Neural crest cell (in vitro differentiated cells): ENCODE measurements at places on chromosomes 16 and 17.

DNA sequence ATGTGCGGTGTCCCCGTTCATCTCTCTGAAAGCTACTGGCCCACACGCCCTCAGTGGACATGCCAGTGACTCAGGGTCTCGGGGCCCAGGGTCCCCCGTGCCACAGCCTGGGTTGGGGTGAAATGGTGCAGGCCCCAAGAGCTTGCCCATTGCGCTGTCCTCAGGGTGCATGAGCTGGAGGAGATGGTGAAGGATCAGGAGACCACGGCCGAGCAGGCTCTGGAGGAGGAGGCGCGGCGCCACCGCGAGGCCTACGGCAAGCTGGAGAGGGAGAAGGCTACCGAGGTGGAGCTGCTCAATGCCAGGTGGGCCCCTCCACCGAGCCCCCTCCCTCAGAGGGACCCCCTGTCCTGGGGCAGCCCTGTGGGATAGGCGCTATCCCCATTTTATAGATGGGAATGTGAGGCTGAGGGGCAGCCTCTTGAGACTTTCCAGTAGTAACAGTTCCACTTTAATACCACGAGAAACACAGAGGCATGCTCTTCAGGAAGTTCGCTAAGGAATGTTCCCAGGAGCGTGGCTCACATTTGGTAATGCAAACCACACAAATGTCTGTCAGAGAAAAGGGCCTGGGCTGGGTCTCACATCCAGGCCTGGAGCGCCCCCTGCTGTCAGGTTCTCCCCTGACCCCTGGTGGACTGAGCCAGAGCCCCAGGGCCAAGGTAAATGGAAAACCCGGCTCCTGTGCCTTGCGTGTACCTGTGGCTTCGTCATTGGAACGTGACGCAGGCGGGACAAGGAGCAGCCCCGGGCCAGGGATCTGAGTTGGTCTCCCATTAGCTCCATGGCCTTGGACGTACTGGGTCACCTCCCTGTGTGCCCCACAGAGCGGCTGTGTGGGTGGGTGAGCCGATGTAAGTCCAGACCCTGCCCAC is 133.7 kb downstream of the RAB11FIP4 start:
- no peak overlapping the region for H3K27ac ChIP-seq
- H3K4me1 ChIP-seq, result no peaks in the 10 kb centered on the region
- no peak overlapping the region for H3K4me3 ChIP-seq
- peak; percentile 98 for DNase-seq

- H3K27me3 ChIP-seq, result peaks cover 2% of the 10 kb centered on the region
- H3K4me1 ChIP-seq, result no peaks in the 10 kb centered on the region
- DNase-seq, result no peak
- H3K36me3 ChIP-seq, result no peaks in the 10 kb centered on the region
These were observed 61.0 kb upstream of the RBL2 start for GRCh38 chr16:53372992-53373871.

DNA sequence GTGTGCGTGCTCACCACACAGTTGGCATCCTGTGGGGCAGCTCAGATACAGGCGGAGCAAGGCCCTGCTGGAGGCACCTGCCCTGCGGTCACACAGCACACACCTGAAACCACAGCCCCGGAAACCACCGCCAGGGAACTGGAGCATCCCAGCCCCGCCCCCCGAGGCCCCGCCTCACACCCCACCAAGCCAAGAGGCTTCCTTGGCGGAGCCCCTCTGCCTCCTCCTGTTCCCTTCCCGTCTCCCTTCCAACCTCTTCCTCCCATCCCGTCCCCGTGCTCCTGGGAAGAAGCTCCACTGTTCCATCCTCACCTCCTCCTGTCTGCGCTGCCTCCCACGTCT is 205.5 kb downstream of the NTN1 start:
- H3K27ac ChIP-seq, result no peak overlapping the region
- peaks cover 14% of the 10 kb centered on the region for H3K4me1 ChIP-seq
- peaks cover 35% of the 10 kb centered on the region for H3K27me3 ChIP-seq
- no peak for DNase-seq
- H3K4me3 ChIP-seq, result no peak overlapping the region
- no peaks in the 10 kb centered on the region for H3K36me3 ChIP-seq

DNA sequence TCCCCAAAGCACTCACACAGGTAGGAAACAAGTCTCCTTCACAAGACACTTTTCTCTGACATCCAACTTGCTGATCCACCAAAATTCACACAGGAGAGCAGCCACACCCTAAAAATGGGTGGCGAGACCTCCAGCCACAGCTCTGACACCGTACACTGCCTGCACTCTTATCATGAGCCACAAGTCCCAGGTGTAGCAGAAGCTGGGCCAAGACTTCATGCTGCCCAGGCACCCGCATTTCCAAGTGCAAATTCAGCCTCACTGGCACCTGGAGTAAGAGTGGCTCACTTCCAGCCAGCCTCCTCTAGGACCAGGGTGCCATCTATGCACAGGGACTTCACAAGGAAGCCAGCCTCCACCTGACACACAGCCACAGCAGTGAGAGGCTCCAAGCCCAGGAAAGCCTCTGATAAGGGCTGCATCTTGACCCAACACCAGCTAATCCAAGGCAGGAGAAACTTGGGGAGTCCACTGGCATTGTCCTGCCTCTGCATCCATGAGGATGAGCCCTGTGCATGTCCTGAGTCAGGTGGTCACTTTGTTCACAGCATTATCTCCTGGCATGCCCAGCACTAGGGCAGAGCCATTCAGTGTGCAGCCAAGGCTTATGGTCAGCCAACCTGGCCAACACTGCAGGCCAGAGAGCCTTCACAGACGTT is 2.6 kb upstream of the ZNF768 start:
- H3K4me1 ChIP-seq, result peaks cover 23% of the 10 kb centered on the region
- H3K27ac ChIP-seq, result peak overlapping the region; percentile 75
- DNase-seq, result no peak

DNA sequence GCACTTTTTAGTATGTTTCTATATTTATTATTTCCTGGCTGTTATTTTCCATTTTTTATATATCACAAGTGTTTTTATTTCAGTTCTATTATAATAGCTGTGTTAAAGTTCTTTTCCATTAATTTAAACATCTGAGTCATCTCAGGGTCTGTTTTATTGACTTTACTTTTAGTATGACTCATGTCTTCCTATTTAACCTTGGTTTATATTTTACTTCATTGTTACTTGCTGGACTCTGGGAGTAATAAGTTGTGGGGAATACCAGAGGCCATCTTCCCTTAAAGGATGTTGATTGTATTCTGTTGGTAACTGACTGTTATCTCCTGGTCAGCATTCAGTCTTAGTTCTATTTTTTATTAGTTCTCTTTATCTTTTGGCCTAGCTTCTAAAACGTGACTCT is 1508.2 kb downstream of the CDH11 start:
- H3K27me3 ChIP-seq, result no peaks in the 10 kb centered on the region
- H3K27ac ChIP-seq, result no peak overlapping the region
- no peak overlapping the region for H3K4me3 ChIP-seq

- peaks cover 56% of the 10 kb centered on the region for H3K27me3 ChIP-seq
- H3K27ac ChIP-seq, result no peak overlapping the region
- H3K4me1 ChIP-seq, result peaks cover 25% of the 10 kb centered on the region
- H3K36me3 ChIP-seq, result no peaks in the 10 kb centered on the region
- peak overlapping the region; percentile 54 for H3K4me3 ChIP-seq
- no peak for DNase-seq
These were observed 138.9 kb downstream of the SEC14L1 start for GRCh38 chr17:77279448-77280303.
